Sciatic nerve (tissue), 2 donors: ENCODE measurements at places on chromosomes 16 and 17. TPM values are rescaled to one million over a fixed set of nuclear protein-coding genes. Genes with fewer than 3 reads are reported as not detected.
A peak's percentile ranks its signal among the peaks of the same experiment; 100 is the strongest.

Gene ZP2
- total RNA-seq, result not detected

Gene WSCD1
- total RNA-seq, result 4.8 TPM

Gene PDILT
- total RNA-seq, result not detected

DNA sequence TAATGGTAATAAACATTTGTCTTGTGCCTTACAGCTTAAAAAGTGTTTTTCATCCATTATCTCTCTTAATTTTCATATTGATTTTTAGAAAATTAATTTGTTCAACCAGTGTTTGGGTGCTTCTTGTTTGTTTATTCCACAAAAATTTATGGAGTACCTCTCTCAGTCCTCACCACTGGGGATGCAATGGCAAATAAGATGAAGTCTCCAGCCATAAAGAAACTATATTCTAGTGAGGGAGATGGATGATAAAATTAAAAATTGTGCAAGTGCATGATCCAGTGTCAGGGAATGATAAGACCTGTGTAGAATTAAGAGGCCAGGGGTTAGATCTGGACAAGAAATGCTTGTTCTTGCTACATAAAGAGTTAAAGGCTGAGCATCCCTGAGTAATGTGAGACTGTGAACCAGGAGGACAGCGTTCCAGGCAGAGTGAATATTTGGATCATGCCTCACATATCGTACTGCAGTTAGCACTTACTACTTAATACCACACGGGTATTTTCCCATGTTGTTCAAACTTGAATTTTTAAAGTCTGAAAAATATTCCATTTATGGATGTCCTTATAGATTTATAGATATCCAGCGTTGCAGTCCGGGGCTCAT, 535.7 kb upstream of the HSBP1 start:
- no peak for DNase-seq

Gene SLC52A1
- not detected for total RNA-seq

DNA sequence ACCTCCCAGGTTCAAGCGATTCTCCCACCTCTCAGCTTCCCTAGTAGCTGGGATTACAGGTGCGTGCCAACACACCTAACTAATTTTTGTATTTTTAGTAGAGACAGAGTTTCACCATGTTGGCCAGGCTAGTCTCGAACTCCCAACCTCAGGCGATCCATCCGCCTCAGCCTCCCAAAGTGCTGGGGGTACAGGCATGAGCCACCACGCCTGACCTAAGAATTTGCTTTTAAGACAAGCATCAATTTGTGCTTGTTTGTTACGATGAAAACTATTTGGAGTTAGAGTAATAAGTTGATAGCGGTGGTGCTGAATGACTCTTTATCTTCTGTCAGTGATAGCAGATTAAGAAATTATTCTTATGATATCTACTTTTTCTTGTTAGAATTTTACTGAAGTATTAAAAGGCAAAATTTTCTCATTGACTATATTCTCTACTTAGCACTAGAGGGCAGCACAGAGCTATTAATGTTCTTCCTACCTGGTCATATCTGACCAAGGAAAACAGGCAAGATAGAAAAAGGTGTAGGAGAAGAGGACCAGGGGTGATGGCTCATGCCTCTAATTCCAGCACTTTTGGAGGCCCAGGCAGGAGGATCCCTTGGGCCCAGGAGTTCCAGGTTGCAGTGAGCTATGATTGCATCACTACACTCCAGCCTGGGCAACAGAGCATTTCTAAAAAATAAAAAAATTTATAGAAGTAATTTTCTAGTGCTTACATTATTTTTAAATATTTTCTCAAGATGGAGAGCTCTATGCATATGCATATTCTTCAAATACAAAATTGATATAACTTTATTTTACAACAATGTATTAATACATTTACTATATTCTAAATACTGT, 24.5 kb downstream of the STXBP4 start:
- no peak for DNase-seq

DNA sequence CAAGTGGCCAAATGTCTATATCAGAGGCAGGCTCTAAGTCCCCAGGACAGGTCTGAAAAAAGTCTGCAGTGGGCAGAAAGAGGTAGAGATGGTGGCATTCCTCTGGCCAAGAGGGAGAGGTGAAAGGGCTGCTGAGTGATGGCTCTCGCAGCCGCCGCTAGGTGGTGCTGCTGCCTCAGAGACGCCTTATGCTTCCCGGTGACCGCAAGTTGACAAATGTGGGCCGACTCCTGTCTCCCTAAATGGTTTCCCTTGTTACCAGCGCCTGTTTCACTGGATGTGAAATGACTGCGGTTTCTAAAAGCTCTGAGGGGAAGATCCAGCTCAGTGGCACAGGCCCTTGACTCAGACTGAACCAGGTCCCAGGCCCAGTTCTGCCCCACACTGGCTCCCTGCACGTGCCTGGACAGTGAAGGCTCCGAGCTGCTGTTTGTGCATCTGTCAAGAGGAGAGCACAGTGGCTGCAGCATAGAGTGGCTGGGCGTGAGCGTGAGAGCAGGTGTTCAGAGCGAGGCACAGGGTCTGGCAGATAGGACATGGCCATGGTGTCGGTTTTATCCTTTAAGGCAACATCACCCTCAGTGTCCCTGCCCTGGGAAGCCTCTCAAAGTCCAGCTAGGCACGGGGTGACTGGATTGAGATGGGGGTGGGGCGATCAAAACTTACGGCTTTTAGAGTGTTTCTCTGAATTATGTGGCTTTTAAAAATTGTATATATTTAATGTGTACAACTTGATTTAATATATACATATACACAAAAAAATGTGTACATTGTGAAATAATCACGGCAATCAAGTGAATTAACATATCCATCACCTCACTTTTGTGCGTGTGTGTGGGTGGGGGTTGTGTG, 19.9 kb downstream of the CLEC16A start:
- DNase-seq, result peak; percentile 93

GRCh38 chr16:24253192-24253591, 2.9 kb upstream of the CACNG3 start:
- no peak for DNase-seq
